Stimulated activated CD4-positive, alpha-beta T cell treated with anti-CD3 and anti-CD28 coated beads, Interleukin-15, amount 100 ng/mL, for 1 hour (primary cell): ENCODE measurements at places on chromosomes 12 and 14.

DNA sequence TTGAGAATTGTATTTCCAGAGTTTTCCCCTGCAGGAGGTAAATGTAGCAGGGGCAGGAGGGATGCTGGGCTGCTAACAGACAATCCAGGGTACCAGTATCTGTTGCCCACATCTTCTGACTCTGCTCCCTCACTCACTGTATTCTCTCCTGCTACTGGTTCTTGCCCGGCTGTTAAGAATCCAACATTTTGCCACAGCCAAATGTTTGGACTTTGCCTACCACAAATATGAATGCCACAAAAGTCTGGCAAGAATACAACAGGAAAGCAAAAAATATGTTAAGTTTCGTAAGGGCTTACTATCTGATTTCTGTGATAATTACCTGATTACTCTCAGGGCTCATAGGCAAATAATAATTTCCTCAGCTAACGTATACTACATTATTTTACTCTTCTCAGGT lies 160.0 kb downstream of the BCAT1 start:
- DNase-seq = no peak

GRCh38 chr12:132216354-132216987 lies 72.2 kb downstream of the NOC4L start:
- no peak for DNase-seq

- DNase-seq = no peak
Observed at GRCh38 chr14:92451245-92451644, 62.3 kb upstream of the RIN3 start.

DNA sequence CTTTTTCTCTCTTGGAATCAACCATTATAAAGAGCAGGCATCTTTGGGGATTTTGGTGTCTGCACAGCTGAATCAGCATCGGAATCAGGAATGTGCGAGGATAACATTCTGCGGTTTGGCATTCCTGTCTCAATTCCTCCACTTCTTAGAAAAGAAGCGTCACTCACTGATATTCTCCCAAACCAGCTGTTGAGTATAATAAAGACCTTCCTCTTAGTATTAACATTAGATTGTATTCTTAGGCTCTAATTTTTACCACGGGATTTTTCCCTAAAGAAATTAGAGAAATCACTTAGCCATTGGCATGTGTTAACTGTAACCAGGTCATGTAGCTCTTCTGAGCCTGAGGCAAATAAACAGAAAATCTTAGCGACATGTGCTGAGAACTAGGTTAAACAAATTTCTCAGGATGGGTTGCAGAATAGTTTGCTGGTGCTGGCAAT lies 128.7 kb downstream of the TMX1 start:
- no peak for DNase-seq

DNA sequence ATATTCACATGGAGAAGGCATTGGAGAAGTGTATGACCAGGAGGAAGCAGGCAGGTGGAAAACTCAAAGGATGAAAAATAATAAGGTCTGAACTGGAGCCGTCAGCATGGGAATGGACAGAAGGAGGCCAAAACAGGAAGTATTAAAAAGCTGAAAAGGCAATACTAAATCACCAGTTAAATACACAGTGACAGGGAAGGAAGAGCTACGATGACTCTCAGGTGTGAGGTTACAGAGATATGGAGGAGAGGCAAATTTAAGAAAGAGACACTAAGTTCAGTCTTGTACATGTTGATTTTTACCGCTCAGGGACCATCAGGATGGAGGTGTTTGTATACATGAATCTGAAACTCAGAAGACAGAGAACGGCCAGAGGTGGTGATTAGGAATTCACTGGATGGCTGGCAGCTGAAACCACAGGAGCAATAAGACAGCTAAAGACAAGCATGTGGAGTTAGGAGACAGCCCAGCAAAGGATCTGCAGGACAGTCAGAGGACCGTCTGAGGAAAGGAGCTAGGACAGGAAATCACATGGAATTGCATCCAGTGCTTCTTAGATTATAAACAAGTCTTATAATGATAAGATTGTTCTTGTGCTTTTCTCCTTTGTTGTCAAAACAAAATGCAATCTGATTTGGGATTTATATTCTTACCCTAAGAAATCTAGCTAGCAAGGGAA lies 33.9 kb upstream of the CDKN3 start:
- DNase-seq = no peak

DNA sequence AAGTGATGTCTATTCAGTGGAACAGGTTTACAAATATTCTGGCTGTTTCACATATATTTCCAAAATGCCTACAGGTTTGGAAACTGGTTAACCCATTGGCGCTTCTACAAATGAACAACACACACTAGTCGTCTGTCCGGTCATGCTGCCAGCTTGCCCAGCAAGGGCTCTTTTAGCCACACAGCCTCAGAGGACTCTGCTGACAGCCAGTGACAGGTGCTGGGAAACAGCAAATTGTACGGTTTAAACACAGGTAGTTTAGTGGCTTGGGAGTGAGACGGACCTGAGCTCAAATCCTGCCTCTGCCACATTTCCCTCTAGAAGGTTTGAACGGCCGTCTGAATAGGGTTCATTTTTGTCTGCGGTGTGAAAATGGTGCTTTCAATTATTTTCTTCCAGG lies 53.8 kb downstream of the MOK start:
- DNase-seq = no peak

GRCh38 chr12:6824085-6824775 lies 2.6 kb downstream of the GPR162 start:
- DNase-seq = no peak

DNA sequence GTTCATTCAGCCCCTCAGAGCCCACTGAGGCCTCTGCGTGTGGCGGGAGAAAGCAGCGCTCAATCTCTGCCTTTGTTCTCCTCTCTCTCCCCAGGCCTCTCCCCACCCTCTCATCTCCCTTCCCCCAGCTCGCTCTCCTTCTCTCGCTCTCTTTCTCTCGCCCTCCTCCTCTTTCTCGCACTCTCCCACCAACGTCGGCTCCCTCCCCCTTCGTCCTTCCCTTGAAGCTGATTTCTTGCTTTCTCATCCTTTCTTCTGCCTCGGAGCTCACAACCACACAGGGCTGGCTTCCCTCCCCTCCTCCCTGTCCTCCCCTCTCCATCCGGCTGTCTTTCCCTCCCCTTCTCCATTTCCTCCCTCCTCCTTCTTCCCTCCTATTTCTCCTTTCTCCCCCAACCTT lies 96.4 kb downstream of the LRRC74A start:
- DNase-seq = no peak
